ENCODE measurements at places on chromosomes 6 and 20.

GRCh38 chr20:1388741-1389483, 3.9 kb downstream of the FKBP1A start:
- DNase-seq = no peak

DNA sequence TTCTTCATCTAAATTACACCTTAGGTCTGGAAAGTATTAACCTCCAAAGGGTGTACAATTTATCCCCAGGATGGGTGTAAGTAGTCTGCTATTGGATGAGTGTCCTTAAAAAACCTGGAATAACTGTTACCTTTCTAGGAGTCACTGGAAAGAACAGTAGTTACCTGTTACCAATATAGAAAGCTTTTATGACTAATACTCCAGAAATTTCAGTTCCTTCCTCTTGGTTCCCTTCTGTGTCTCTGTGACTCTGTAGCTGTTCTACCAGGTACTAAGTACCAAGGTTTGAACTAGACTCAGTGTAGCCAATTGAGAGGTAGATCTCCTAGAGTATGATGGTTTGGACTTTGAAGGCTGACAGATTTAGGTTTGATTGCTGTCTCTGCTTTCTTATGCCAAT, 47.0 kb upstream of the TBX18 start:
- no peak for DNase-seq

DNA sequence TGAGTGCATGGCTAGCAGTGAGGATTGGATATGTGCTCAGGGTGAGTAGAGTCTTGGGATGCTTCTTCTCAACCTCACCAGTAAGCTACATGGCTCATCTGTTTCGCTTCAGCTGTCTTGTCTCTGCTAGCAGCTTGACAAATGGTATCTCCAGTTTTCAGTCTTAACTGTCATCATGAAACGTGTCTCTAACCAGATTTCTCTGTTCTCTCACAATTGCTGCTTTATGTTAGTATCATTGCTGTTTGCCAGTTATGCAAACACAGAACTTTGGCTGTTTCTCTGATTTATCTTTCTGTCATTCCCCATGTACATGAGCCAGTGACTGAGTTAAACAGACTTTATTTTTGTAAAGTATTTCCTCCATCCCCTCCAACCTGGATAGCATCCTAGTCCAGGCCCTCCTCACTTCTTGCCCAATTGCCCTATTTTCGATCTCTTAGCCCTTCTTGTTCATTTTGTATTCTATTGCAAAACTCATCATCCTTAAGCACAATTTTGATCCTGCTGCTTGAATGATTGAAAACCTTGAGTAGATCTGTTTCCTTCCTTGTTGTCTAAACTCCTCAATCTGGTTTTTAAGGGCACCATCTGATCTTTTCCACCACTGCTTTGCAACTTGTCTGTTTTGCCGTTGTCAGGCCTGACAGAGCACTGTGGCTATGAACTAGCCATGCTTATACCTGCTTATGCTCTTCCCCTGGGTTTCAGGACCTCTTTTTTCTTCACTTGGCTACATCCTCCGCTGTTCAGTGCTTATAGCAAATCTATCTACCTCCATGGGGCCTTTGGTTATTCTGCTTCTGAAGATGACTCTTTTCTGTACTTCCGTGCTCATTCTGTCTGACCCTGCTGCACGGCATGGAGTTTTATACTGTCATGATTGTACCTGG, 37.7 kb upstream of the ADIG start:
- DNase-seq = peak; percentile 16

DNA sequence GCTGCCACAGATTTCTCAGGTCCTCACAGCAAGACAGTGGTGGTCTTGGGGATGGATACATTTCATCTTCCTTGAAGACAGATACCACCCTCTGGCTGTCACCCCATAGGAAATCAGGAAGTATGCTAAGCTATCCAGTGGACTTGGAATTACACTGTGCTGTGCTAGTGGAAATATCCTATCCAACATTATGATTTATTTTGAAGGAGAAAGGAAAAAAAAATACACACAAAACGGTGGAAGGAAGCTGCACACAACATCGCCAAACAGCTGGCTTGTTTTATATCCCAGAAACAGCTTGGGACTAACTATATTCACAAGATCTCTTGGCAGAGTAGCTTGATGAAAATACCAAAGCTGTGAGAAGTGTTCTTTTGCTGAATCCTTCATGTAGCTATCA, 257.6 kb downstream of the LAMA2 start:
- DNase-seq = no peak

GRCh38 chr6:150992262-150992661, 126.8 kb downstream of the MTHFD1L start:
- no peak for DNase-seq

GRCh38 chr6:74137911-74138310, 441.9 kb downstream of the CD109 start:
- DNase-seq = peak; percentile 87

DNA sequence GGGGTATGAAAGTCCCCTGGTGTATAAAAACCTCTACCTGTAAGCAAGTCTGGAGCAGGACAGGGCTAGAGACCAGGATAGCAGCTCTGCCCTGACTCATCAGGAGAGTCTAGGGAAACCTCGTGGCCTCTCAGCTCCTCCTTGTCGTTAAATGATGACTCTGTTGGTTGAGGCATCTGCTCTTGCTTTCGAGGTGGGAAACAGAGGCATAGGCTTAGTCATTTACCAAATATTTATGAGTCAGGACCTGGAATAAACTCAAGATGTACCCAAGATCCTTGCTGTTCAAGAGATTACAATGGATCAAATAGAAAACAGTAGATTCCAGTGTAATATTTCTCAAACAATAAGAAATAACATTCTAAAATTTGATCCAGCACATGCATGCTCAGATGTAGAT, 5.5 kb downstream of the MANBAL start:
- no peak for DNase-seq

DNA sequence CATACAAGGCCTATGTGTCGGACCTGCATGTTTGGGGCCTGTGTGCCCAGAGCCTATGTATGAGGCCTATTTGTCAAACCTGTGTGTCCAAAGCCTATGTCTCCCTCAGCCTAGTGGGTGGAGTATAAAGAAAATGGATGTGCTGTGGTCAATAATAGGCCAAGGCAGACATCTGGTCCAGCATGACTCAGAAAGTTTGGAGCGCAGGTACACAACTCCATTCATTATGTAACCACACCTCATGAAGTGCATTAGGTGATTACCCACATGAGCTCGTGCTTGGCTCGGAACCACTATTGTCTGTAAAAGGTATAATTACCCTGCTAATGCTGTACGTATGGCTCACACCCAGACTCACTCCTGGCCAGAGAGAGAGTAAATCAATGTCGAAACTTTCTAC, 302.4 kb upstream of the POU3F2 start:
- no peak for DNase-seq

DNA sequence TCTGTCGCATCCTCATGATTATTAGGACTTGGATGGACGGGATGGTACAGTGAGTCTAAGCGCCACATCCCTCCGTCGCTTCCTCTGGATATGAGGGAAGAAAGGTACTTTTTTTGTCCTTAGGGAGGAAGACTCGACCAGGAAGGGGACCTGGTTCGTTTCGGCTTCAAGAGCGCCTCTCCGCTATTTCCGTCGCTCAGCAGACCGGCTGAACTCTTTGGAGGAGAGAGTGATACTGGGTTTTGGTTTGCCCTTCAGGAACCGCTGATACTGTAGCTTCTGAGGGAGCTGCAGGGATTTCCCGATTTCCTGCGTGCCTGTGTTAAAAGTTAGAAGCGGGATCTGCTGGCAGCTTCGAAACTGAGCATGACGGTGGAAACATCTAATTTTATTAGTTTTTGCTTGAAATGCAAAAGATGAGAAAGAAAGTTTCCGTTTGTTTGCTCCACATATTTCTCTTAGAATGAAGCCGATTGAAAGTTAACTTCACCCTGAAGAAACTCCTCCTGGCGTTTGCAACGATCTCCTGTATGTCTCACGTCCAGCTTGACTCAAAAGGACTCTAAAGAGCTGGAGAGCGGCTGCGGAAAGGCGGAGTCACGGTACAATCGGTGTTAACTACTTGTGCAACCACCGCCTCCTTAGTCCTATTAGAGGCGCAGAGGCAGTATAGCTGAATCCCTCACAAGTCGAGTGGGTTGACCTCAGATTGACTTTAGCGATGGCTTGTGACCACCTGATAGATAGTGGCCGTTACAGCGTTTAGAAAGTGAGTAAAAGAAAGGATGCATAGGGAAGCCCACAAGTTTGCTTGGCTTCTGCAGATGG, 129.4 kb downstream of the TRIM27 start:
- DNase-seq = peak; percentile 72

GRCh38 chr6:128280960-128281359, 239.4 kb downstream of the PTPRK start:
- DNase-seq = peak; percentile 34

DNA sequence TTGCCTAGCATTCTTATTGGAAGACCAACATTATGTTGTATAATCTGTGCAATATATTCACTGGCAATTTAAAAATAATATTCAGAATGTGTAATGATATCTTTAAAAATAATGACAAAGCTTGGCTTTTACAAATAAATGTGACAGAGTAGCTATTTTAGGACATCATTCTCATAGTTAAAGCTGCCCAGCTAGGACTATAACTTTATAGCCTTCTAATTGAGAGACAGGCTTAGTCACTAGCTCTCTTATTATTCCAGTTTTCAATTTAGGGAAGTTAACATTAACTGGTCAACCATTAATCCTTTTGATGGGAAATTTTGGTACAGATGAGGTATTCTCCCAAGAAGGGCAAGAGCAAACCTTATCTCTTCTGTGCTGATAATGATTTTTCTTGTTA, 197.3 kb downstream of the CLVS2 start:
- DNase-seq = no peak
